Kidney glomerular epithelial cell (primary cell): ENCODE measurements at places on chromosomes 12 and 14.

- DNase-seq: no peak
Measured at GRCh38 chr14:39423793-39424192, 8.4 kb downstream of the FBXO33 start.

- no peak for DNase-seq
Measured at GRCh38 chr12:31342286-31342685, 16.3 kb upstream of the SINHCAF start.

DNA sequence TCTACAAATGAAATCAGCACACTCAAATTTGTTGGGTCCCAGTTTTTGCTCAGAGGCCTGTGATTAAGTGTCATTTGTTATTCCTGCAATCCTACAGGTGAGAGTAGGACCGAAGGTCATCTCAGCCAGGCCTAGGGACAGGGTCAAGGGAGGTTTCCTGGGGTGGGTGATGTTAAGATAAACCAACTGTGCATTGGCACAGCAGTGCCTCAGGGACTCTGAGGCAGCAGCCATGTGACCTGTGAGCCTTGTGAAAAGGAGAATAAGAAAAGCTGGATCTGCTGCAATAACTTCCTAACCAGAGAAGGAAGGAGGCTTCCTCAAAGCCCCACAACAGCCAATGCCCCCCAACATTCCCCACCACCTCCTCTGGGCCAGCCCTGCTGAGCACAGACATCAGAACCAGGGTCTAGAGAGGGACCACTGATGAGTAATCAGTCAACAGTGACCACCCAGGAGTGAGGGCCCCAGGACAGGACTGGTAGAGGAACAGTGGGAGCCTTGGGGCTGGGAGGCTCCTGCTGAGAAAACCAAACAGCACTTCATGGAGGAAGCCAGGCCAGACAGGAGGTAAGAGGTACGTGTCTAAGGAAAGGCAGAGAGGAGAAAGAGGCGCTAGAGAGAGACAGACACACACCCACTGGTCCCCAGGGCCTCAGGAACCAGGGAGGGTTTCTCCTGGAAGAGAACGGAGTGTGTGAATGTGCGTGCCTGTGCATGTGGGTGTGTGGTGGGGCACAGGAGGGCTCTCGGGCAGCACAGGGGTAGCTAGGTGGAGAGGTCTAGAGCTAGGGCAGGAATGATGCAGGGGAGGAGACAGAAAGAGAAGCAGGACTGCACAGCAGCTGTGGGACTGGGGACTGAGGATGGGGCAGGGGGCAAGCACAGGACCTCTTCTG, 82.4 kb downstream of the ITPK1 start:
- no peak for DNase-seq

DNA sequence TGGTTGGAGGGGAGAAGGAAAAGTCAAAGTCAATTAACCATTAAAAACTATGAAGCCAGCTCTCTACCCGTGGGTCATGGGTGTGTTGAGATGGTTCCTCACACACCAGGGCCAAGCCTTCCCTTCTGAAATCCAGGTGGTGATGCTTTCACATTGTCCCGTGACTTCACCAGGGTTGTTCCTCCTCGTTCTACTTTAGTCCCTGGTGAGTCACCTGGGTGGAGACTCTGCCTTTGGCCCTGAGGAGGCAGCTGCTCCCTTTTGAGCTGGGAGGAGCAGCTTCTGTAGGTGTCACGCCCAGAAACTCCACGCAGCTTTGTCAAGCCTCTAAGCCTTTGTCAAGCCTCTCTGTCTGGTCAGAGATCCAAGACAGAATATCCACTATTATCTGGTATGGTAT, 348.3 kb downstream of the BMP4 start:
- no peak for DNase-seq
